ENCODE measurements at places on chromosomes 5 and 9.

DNA sequence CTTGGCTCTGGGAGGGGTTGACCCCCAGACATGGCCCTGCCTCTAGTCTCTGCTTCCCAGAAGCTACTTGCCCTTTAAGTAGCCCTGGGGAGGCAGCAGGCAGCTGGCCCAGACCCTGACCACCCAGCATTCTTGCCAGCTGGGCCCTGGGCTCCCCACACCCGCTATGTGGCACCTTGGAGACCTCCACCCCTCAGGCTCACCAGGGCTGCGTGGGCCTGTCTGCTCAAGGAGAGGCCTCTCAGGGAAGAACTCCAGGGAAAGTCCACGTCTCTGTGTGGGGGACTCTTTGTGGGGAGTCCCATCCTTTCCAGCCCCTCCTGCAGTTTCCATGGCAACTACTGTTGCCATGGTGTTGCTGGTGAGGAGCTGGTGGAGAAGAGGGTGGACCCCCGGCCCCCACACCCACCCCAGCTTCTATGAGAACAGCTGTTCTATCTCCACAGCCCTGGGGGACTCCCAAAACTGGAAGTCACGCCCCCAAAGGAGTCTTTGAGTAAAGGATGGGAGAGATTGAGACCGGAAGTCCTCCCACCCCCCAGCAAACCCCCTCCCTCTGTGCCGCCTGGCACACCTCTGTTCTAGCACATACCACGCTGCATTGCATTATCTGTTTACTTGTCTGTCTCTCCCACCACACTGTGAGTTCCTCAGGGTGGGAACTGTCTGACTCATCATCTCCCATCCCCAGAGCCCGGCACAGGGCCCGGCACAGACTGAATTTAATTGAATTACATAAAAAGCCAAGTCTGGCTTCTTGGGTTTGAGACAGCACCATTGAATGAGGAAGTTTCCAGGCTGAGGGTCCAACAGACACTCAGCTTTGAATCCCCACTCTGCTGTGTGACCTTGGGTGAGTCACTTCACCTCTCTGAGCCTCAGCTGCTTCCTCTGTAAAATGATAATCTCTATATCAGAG, 12.6 kb downstream of the DNM1 start:
- no peak for DNase-seq

DNA sequence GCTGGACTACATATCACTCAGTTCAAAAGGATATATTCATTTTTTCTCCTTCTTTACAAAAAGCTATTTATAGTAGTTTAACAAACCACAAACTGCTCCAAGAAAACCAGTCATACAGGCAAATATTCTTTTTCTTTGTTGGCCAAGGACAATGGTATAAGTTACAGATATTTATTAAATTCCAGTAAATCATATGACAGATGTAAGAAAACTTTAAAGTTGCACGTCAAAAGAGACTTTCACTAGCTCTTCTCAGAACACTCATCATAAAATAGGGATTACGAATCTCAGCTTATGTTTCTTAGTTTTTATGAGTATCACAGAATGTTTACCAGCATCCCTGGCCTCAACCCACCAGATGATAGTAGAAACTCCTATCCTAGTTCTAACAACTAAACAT, 67.2 kb downstream of the ANKRD31 start:
- DNase-seq: no peak

DNA sequence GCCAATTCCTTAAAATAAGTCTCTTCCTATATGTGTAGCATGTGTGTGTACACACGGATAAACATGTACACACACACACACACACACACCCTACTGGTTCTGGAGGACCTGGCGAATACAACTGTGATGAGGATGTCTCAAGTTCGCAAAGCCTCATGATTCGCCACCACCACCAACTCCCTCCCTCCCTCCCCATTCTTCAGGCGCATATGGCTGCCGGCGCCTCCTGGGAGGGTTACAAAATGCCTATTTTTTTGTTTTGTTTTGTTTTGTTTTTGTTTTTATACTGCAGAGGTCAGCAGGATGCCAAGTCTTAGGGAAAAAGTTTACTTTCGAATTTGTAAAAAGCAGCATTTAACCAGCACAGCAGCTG, 88.0 kb downstream of the DAP start:
- DNase-seq: no peak

GRCh38 chr5:160044391-160044804, 35.5 kb downstream of the TTC1 start:
- no peak for DNase-seq

- no peak for DNase-seq
These were observed 225.6 kb downstream of the PCSK5 start for GRCh38 chr9:76115982-76116646.

DNA sequence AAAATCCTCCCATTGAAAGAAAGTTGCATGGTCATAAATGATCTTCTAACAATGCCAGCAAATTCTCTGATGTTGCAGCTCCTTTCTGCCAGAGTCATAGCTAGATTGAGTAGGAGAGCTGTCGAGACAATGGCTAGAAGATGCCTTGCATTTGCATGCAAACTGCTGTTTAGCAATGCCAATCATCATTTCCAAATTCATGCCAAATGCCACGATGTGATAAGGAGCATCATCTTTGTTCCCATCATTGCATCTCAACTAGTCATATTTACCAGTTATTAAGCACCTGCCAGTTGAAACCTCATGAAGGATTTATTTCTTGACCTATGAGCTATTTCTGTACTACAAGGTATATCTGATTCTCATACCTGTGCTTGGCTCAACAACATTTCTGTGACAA, 246.4 kb upstream of the PIK3R1 start:
- DNase-seq: no peak

- DNase-seq: no peak
These were observed 90.8 kb downstream of the VAV2 start for GRCh38 chr9:133901184-133901835.

GRCh38 chr9:96884443-96884842, 30.1 kb upstream of the ZNF782 start:
- no peak for DNase-seq

- DNase-seq: no peak
These were observed 1.7 kb downstream of the UBE2QL1 start for GRCh38 chr5:6450319-6450833.

- no peak for DNase-seq
These were observed 1.6 kb downstream of the HAPLN1 start for GRCh38 chr5:83718936-83719495.

- DNase-seq: no peak
These were observed 6.0 kb downstream of the IPPK start for GRCh38 chr9:92663951-92664350.

GRCh38 chr9:115328677-115329076, 210.7 kb upstream of the TNC start:
- no peak for DNase-seq

GRCh38 chr5:169071-169727, 22.1 kb upstream of the LRRC14B start:
- no peak for DNase-seq

GRCh38 chr5:31033295-31033694, 160.2 kb upstream of the CDH6 start:
- DNase-seq: no peak

GRCh38 chr9:88187631-88188030, 49.4 kb upstream of the SPATA31C2 start:
- DNase-seq: no peak

DNA sequence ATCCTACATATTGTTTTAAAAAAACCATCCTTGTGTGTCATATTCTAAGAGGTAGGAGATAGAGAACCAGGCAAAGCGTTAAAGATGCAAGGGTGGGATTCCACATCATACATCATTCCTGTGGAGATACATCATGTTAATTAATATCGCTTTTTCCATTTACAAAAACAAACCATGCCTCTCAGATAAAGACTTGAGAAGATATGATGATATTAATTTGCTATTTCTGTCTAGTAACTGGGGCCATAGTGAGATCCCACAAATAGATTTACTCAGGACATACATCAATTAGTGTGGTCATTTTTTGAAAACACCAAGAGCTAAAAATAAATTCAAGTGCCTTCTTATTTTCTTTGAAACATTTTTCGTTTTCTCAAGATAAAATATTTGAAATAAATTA, 165.4 kb upstream of the TARS1 start:
- DNase-seq: no peak

DNA sequence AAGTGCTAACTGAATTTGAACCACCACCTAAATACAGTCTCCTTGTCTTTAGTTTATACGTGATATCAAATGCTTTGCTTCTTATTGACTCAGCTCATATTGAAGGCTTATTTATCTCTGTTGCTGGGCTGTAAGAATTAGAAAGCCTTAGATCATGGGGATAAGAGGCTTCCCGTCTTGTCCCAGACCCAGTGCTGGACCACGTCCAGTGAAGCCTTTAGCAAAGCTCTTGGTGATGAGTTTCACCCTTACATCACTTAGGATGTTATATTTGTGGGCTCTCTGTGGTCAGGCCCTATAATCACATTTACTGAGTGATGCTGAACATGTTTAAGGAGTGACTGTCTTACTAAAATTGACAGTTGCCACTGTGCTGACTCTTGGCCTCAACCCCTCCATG, 11.2 kb downstream of the FAM240B start:
- DNase-seq: no peak

DNA sequence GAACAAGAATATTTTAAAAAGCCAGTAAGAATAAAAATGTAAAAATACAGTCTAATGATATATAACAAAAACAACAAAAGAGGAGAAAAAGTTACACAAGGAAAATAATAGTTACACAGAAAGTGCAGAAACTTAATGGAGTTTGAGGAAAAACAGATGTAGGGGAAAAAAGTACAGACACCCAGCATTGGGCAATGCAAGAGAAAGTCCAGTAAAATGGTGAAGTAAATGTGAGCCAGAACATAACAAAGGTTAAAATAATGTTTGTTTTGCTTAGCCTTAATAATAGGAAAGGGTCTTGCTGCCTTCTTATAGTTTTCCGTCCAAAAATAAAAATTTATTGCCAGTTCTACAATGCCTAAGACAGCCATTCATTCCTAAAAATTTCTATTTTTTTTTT, 364.2 kb downstream of the NNT start:
- no peak for DNase-seq

GRCh38 chr9:118318770-118319431, 614.7 kb downstream of the TLR4 start:
- DNase-seq: no peak

DNA sequence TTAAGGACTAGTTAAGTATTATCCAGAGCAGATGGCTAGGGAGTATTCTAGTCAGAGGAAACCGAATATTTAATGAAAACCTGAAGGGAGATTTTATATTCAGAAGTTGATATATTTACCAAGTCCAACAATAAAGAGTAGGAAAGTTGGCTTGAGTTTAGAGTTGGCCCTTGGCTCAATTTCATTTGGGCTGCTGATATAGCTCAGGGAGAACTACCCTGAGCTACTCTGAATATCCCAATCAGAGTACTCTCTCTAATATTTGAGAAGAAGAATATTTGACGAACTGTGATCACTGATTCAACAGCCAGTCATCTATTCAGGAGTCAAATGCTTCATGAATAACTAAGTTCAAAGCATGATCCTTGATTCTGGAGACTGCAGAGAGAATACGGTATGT, 34.5 kb downstream of the TBCA start:
- no peak for DNase-seq

DNA sequence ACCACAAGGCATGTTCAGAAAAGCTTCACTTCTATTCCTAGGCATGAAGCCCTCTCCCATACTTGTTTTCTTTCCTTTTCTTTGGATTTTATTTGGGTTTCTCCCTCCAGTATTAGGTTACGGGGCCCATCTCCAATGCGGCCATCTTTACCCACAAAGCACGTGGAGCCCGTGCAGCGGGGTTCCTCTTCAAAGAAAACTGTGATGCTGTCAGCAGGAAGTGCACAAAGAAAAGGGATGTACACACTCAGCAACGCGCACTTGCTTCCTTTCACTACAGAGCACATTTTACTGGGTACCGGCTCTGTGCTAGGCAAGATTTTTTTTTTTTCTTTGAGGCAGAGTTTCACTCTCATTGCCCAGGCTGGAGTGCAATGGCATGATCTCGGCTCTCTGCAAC, 106.6 kb downstream of the COL23A1 start:
- peak; percentile 69 for DNase-seq

- DNase-seq: no peak
These were observed 1.0 kb downstream of the FOCAD start for GRCh38 chr9:20684875-20685696.

DNA sequence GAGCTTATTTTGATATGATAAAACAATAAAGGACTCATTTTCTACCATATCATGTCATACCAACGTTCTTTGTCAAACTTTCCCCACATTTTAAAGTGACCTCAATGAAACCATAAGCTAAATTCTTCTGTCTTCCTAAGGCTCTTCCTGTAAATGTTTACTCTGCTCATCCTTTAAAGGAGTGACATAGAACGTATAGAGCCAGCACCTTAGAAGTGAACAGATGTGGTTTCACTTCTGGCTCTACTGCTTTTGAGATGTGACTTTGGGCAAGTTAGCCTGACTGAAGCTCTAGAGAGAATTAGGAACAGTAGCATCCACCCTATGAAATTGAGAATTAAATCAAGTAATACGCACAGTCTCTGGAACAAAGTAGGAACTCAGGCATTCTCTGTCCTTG, 24.1 kb downstream of the SAR1B start:
- no peak for DNase-seq

DNA sequence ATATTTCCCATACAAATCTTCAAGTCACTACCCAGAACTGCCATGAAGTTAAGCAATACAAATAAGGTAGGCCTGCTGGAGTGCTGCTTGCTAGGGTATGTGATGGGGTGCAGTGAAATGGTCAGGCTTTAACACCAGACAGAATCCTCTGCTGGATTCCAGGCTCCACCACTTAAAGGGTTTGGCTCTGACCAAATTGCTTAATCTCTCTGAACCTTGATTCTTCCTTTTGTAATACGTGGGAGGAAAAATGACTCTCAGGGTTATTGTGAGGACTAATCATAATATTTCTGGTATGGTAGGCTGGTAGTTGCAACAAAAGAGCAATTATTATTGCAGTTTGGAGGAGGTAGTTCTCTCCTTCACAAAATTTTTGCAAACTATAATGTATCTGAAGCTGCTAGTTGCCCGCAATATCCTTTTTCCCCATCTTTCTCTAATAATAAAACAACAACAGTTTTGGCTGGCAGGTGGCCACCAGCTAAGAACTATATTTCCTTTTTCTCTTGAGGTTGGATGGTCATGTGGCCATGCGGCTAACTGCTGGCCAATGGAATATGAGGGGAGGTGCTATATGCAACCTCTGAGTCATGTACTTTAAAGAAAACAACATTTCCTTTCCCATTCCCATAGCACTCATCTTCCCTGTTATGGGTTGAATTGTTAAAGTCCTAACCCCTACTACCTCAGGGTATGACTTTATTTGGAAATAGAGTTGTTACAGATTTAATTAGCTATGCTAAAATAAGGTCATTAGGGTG, 44.1 kb downstream of the CCL28 start:
- DNase-seq: no peak

DNA sequence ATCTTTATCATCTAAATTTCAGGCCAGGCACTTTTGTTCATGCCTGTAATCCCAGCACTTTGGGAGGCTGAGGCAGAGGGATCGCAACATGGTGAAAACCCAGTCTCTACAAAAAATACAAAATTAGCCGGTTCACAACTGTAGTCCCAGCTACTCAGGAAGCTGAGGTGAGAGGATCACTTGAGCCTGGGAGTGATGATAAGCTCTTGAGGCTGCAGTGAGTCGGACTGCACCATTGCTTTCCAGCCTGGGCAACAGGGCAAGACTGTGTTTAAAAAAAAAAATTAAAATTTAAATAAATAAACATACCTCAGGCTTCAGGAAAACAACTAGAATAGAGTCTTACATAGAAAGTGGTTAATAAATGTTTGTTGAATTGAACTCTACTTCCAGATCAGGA, 147.4 kb downstream of the AGTPBP1 start:
- no peak for DNase-seq
